Stimulated activated CD8-positive, alpha-beta memory T cell treated with anti-CD3 and anti-CD28 coated beads, Interleukin-7, amount 100 ng/mL, for 1 hour (primary cell): ENCODE measurements at places on chromosomes 11 and 22.

DNA sequence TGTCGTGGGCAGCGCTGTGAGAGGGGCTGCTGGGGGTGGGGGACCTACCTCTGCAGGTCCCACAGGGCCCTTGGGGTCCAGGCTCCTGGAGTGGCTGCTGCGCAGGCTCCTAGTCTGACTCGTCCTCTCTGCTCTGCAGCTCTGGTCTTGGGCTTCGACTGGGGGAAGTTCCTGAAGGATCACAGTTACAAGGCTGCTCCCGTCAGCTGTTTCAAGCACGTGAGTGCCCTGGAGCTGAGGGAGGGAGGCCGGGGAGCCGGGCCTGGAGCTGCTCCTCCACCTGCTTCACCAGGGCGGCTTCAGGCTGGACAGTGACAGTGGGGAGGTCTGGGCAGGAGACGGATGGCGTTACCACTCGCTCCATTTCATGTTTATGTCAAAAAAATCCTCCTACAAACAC lies 11.9 kb downstream of the L3MBTL2 start:
- no peak for DNase-seq

GRCh38 chr11:33168709-33169200 lies 7.5 kb upstream of the CSTF3 start:
- no peak for DNase-seq

GRCh38 chr22:44206696-44207095 lies 26.0 kb downstream of the PARVG start:
- DNase-seq, result no peak

DNA sequence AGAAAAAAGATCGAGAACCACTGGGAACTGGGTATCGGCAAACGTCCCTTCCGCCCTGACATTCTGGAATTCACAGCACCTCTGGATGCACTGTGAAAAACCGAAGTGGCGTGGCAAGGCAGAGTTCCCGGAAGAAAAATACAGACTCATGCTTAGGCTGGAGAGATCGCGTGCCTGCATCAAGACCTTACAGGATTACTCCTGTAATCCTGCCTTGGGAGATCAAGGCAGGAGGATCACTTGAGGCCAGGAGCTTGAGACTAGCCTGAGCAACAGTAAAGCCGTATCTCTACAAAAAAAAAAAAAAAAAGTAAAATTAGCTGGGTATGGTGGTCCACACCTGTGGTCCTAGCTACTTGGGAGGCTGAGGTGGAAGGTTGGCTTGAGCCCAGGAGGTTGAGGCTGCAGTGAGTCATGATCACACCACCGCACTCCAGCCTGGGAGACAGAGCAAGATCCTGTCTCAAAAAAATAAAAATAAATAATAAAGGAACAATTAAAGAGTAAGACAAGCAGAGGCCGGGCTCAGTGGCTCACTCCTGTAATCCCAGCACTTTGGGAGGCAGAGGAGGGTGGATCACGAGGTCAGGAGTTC lies 19.9 kb upstream of the TEF start:
- DNase-seq, result no peak

DNA sequence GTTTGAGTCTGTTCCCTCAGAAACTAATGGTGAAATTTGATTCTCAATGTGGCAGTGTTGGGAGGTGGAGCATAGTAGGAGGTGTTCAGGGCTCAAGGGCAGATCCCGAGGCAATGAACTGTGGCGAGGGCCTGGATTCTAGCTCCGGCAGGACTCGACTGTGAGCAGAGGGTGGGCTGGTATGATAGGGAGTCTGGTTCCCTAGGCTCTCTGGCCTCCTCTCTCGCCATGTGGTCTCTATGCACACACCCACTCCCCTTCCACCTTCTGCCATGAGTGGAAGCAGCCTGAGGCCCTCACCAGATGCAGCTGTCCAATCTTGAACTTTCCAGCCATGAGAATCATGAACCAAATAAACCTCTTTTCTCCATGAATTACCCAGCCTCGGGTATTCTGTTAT lies 32.3 kb downstream of the ATP6V1E1 start:
- DNase-seq, result no peak

DNA sequence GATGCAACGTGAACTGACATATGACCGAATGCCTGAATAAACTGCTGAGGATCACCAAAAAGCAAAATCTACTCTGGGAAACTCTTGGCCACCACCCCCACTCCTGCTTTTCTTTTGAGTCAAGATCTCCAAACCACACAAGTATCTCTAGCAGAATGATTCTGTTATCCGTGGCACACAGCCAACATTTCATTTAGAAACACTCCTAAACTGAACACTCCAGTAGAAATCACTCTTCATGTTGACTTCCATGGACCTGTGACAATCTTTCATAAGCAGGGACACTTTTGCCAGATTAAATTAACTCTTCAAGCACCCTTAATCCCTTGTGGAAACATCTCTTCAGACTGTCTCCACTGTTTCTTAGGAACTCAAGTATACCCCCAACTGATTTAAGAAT lies 44.4 kb downstream of the VSIG10L2 start:
- no peak for DNase-seq

- DNase-seq, result no peak
Measured at GRCh38 chr11:47961383-47961782, 19.0 kb upstream of the PTPRJ start.

GRCh38 chr11:61163714-61164605 lies 2.7 kb upstream of the VPS37C start:
- no peak for DNase-seq

GRCh38 chr22:42528591-42529307 lies 9.2 kb upstream of the RRP7A start:
- DNase-seq, result no peak

DNA sequence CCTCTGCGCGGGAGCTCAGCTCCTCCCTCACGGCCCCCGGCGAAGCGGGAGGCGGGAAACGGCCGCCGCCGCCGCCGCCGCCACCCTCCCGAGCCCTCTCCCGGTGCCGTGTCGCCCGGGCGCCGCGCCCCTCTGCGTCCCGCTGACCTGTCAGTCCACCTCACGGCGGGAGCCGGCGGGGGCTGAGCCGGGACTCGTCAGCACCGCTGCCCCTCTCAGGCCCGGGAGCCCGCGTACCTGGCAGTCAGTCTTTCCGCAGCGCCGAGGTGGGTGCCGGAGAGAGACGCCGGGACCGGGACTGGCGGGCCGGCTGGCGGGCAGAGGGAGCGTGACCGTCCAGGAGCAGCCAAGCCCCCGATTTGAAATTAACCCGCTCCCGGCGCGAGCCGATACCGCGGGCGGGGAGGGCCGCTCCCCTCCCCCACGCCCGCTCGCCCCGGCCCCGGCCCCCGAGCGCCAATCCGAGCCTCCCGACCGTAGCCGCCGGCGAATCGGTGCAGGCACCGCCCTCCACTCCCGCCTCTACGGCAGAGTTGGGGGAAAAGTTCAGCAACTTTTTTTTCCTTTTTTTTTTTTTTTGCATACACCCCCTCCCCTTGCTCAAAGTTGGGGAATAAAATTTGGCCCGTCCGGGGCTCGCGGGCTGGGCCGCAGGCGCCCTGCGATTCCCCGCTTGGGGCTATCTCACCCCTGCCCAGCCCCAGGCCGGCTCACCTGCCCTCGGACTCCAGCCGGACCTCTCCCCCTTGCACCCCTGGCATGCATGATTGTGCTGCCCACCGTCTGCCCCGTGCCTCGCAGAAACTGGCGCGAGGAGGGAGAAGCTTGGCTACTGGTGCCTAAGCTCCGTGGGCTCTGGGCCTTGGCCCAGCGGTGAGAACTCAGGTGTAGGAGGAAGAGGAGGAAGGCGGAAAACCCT lies 774 bp upstream of the E2F8 start:
- no peak for DNase-seq

DNA sequence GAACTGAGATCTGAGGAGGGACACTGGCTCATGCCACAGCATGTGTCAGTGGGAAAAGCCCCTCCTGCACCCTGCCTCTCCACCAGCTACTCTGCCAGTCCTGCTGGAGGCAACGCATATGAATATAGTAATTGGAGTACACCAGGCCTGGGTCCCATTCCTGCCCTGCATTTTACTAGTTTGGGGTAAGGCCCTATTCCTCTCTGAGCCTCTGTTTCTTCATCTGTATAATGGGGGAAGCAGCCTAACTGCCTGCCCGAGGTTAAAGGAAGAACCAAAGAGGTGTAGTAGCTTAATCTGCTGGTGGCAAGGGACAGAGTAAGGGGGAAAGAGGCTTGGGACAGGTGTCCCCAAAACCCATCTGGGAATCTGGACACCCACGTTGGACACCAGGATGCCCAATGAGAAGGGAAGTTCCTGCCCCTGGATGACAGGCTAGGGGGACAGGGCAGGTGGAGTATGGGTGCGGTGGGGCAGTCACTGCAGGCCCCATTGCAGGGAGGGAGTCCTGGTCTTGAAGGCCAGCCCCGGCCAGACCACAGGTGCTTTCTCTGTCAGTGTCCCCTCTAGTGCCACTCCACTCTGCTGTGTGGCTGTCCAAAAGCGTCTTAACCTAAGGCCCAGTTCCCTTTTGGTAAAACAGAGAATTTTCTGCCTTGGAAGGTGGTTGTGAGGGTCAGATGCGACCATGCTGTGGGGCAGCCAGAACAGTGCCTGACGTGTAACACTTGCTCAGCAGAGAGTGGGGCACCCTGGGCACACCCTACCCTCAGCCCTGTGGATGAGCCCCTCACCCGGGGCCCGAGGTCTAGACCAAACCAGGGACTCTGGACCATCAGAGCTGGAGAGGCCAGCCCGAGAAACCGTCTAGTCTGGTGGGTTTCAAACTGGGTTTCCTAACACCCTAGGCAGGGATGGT lies 11.5 kb downstream of the TSKU start:
- DNase-seq, result no peak

GRCh38 chr11:16902182-16902581 lies 112.0 kb downstream of the PLEKHA7 start:
- DNase-seq, result no peak

DNA sequence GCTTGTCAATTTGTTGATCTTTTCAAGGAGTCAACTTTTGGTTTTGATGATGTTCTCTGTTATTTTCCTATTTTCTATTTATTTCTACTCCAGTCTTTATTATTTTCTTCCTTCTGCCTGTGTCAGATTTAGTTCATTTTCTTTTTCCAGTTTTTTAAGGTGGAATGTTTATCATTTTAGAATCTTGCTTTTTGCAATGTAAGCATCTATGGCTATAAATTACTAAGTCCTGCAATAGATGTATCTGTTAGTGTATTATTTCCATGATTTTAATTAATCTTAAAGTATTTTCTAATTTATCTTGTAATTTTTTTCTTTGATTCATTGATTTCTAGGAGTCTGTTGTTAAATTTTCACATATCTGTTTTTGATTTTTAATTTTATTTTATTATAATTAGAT lies 81.7 kb downstream of the ARHGAP8 start:
- no peak for DNase-seq

DNA sequence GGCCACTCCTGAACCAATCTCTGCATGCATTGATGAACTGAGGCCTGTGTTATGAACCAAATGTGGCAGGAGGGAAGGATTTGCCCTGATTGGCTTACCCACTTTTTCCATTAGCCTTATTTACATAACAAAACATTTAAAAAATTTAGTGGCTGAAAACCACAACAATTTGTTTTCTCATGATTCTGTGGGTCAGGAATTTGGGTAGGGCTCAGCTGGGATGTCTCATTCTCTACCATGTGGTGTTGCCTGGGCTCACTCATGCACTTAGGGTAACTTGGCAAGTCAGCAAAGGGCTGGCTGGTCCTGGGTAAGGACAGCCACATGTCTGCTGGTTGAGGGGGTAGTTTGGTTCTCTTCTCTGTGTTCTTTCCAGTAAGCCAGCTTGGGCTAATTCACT lies 35.1 kb upstream of the CYP2R1 start:
- DNase-seq, result no peak

DNA sequence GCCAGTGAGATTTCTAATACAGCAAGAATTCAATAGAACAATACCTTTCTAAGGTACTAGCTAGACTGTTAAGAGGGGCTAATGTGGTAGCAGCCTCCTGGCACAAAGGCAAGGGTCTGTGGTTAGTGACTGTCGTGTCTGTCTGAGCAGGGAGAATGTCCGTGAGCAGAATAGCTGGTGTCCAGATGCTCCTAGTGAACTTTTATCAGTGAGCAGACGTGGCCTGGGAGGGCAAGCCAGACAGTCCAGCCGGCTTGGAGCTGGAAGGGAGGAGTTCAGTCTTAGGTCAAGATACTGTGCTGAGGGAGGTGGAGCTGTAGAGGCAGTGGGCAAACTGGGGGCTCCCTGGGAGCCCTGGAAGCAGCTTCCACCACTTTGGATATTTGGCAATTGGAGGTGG lies 138.6 kb downstream of the TEAD1 start:
- no peak for DNase-seq

GRCh38 chr11:23988381-23989006 lies 508.4 kb upstream of the LUZP2 start:
- no peak for DNase-seq
